ENCODE measurements at places on chromosomes 7 and 10.

DNA sequence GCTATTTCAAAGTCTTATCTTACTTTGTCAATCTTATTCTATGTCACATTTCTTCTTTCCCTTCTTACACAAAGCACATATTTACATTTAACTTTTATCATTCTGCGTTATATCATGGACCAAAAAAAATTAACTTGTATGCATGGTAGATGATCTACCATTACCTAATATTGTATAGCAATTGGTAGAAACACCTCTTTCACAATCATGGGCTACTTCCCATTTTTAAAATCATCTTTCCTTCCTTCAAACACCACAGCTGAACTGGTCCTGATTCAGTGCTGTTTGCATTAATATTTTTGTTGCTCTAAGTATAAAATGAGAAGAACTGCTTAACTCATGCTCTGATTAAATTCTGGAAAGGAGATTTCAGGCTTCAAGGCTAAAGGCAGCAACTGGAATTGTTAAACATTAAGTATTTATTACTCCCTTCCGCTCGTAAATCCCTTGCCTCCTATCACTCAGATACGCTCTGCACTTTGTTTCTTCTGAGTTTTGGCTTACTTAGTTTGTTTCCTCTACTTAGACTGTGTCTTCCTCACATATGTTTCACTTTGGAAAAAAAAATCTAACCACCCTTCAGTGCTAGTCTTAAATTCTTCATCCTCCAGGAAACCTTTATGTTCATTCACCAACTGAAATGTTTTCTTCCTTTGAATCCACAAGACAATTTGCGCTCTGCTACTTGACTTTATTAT lies 901.4 kb downstream of the PCDH15 start:
- no peak for DNase-seq

- DNase-seq, result no peak
These were observed 16.7 kb upstream of the MICALL2 start for GRCh38 chr7:1475991-1476390.

- no peak for DNase-seq
These were observed 118.3 kb downstream of the C10orf105 start for GRCh38 chr10:71601273-71601672.

DNA sequence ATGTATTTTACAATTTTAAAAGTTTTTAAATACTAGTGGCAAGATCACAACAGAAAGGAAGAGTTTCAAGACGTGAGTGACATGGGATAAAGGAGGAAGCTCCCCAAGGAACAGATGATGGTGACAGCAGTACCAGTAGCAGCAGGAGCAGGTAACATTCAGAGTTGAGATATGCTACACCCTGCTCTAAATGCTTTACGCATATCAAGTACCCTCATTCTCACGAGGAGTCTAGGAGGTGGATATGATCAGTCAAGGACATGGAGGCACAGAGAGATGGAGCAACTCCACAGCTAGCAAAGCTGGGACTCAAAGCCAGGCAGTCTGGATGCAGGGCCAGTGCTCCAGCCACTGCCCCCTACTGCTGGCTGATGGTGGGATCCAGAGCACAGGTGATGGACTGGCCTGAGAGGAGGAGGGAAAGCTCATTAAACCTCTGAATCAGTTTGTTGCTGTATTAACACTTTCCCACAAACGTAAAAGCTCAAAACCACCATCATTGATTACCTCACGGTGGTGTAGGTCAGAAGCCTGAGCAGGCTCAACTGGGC lies 17.5 kb downstream of the RP9 start:
- DNase-seq, result no peak

DNA sequence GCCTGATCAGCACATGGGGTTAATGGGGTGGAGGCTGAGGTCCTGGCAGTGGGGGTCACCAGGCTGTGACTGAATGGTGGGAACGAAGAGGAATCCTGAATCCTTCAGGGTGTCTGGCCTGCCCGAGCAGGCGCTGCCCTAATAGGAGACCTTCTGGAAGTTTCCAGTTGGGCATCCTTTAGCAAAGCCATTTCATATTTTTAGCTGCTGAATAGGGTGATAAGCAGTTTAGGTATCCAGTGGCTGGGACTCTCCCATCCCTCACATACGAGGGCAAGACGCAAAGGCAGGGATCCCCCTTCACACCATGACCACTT lies 159.3 kb downstream of the SH3PXD2A start:
- no peak for DNase-seq

All from neural crest cell (in vitro differentiated cells).